ENCODE measurements at places on chromosomes 3 and 15.
A peak's percentile ranks its signal among the peaks of the same experiment; 100 is the strongest.

GRCh38 chr3:8767667-8768363 lies 1.6 kb downstream of the OXTR start:
- DNase-seq = no peak

GRCh38 chr3:112351036-112351435 lies 18.1 kb downstream of the CD200 start:
- DNase-seq = no peak

- no peak for DNase-seq
These were observed 68.9 kb upstream of the PPP2R3A start for GRCh38 chr3:135896613-135897012.

- DNase-seq = no peak
These were observed 77.5 kb downstream of the FBLN2 start for GRCh38 chr3:13626396-13626795.

DNA sequence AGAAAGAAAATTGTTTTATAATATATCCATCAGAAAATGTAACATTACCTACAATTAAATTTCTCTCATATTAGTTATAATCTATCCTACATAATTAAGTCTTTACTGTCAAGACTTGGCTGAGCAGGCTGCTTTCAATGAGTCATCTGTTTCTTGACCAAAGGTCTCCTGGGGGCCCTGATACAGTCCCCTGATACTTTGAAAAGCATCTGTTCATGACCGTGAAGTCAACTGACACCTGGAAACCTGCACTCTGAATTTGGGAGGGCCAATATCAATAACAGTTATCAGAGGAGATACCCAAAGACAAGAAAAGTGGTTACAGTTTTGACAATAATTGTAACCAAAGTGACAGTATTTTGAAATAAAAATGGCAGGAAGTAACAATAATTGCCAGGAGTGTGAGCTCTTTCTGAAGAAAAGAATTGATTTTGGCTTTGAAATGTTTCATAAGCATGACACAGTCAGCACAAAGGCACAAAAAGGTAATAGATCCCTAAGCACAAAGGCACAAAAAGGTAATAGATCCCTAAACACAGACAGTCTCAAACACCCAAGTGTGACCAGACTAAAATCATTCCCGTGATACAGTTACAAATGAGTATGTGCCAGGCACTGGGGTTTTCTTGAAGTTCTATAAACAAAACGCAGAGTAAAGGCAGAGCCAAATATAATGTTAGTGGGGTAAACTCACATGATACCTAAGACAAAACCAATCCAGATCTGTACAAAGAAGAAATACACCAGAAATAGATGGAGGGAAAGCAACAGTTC lies 260.7 kb downstream of the PLOD2 start:
- no peak for DNase-seq

- no peak for DNase-seq
These were observed 115.8 kb upstream of the ARHGEF3 start for GRCh38 chr3:56917361-56918110.

GRCh38 chr3:23488618-23489017 lies 285.5 kb downstream of the UBE2E2 start:
- no peak for DNase-seq

DNA sequence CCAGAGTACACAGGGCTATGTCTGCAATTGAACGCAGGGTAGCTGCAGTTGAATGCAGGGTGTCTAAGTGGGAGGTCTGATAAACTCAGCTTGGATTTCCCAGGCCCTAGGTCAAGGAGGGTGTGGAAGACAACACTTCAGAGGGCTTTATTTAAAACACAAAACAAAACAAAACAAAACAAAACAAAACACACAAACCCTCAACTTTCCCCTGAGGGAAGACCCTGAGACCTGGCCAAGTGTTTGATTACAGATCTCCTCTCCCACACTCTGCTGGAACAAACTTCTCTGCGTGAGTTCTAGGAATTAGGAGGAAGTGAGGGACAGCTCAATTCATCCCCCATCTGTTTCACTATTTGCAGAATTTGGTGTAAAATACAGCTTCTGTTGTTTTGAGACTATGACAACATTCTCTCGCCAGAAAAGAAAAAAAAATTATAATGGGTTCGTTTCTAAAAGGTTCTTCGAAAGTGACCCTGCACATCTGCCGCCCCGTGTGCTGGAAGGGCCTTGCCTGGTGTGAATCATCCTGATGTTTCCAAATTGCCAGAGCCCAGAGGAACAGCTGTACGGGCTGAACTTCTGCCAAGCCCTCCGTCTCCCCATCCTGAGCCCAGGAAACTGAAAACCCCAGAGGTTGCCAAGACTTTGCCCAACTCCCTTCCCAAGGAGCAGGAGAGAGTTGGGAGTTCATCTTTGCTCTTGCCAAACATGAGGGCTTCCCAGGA lies 73.3 kb upstream of the RAD18 start:
- DNase-seq = no peak

DNA sequence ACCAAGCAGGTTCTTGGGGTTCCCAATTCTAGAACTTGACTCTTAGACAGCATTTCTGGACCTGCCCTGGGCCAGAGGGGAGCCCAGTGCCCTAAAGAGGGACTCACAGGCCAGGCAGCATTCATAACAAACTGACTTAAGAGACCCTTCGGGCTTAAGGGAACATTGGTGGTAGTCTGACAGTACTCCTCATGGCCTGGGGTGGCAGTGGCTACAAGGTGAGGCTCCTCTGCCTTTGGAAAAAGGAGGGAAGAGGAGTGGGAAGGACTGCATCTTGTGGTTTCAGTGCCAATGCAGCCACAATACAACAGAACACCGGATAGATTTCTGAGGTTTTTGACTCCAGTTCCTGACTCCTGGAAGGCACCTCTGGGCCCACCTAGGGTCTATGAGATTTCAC lies 172.2 kb upstream of the STRIT1 start:
- DNase-seq = no peak

DNA sequence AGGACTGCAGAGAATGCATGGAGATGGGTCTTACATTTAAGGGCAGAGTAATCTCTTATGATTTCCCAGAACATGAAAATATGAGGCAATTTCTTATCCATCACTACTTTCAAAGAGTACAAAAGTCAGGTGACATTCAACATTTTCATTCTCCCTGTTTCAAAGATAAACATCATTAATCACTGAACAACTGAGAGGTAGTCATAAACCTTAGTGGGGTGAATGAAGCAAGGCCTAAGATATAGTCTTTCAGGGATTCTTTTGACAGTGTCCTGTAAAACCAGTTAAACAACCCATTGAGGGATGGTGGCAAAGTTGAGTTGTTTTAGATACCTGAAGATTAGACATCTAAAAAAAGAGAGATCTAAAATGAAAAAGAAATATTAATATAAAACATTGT lies 271.6 kb upstream of the CBLB start:
- DNase-seq = no peak

- DNase-seq = no peak
These were observed 60.7 kb upstream of the HEG1 start for GRCh38 chr3:125116311-125117080.

DNA sequence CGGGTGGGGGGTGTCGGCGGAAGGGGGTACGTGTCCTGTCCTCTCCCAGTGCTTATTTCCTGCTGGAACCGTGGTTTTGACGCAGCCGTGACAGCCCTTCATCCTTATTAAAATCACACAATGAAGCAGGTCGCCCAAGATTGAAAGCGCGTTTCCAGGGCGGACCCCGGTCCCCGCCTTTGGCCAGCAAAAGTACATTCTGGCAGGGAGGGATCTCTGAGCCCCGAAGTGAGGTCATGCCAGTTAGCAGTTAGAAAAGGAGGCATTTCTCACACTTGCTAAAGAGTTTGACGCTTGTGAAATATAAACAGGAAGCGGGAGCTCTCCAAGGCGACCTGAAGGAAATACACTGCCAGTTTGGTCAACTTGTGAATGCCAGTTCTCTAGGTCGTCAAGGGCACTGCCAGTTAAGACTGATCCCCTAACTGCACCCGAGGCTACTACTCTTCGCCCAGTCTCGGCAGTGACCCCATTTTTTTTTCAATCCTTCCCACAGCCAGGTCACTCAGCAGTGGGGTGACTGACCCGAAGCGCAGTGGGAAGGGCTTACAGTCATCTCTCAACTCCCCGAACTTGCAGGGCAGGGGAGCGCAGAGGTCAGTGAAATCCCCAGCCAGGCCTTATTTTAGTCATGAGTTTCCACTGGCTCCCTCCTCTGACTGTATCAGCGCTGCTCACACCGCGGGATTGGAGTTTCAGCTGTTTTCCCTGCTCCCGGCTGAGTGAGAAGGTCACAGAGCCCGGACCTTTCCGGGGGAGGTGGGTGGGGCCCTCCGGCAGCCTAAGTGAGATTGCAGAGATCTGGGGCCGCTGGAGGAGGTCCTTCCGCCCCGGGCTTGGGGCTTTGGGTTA lies 2.0 kb upstream of the BHLHE40 start:
- peak; percentile 34 for DNase-seq

- DNase-seq = no peak
These were observed 224.7 kb upstream of the SATB1 start for GRCh38 chr3:18649666-18650363.

GRCh38 chr3:122755491-122755890 lies 38.1 kb downstream of the HSPBAP1 start:
- DNase-seq = no peak

- no peak for DNase-seq
These were observed 141.8 kb upstream of the BNIP2 start for GRCh38 chr15:59830873-59831272.

DNA sequence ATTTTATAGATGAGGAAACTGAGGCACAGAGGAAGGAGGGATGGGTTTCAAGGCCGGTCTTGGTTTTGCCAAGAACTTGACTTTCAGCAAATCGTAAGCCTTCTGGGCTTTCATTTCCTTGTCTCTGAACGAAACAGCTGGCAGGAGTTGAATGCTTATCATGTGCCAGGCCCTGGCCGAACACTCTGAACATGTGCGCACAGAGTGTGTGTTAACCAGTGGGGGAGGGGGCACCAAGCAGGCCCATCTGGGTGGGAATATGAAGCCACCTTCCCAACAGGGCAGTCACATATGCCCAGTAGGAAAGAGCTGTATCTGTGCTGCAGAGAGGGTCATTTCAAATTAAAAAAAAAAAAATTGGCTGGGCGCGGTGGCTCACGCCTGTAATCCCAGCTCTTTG lies 29.3 kb downstream of the ZNF710 start:
- DNase-seq = no peak

DNA sequence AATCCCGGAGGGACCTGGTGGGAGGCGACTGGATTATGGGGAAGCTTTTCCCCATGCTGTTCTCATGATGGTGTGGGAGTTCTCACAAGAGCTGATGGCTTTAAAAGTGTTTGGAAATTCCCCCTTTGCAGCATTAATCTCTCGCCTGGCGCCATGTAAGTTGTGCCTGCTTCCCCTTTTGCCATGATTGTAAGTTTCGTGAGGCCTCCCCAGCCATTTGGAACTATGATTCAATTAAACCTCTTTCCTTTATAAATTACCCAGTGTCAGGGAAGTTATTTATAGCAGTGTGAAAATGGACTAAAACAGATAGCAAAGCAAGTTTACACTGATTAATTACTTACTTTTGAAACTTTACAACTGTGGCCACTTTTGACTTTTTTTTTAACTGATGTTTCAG lies 10.6 kb upstream of the U2SURP start:
- DNase-seq = no peak

GRCh38 chr3:24837601-24838000 lies 343.0 kb upstream of the THRB start:
- no peak for DNase-seq

GRCh38 chr15:55915221-55915620 lies 78.2 kb downstream of the NEDD4 start:
- DNase-seq = no peak

- DNase-seq = no peak
These were observed 363.8 kb upstream of the NAALADL2 start for GRCh38 chr3:174495311-174495710.

DNA sequence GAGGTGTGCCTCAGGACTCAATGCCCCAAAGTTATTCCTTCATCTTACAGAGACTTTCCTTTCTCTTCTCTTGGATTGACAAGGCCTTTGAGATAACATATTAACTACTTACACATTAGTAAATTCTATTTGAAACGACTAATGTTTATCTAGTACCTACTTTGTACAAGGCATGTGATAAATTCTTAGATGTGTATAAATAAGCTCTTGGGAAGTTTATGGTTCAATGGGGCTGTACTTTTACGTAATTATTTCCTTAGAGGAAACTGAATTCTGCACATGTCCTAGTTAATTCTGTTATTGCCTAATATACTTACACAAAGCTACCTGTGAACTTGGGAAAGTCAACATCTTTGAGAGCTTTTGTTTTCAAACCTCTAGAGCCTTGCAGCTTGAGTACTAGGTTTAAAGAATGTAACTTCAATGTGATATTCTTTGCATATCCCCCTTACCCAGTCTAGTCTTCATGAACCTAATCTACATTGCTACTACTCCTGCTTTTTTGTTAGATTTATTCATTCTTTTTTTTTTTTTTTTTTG lies 58.5 kb upstream of the RAP2B start:
- DNase-seq = no peak

DNA sequence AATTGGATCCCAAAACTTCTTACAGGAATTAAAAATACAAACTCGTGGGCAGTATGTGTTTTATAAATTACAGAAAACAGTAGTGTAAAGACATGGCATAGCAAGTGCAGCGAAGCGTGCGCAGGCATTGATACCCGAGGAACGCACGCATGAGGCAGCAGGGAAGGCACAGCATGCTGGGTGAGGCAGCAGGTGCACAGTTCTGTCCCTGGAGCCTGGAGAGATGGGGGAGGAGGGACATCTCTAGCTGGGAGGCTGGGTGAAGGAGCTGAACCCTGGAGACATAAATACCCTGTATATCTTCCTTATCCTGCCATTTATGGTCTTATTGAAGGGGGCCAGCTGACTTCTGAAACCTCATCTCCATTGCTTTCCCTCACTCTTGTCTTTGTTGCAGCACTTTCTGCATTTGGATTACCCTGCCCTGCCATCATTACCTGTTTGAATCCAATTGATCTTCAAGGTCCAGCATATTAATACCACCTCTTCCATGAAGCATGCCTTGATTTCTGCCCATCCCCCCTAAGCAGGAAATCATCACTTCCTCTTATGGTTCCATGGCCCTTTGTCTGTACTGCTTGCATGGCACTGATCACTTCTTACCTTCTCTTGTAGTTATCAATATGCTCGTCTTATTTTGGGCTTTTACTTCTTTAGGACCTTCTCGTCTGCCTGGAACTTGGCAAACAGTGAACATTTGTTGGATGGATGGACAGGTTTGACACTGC lies 20.5 kb downstream of the LPP start:
- DNase-seq = no peak

- DNase-seq = no peak
These were observed 41.2 kb downstream of the TIMP4 start for GRCh38 chr3:12117473-12117872.

GRCh38 chr3:58092521-58092920 lies 84.3 kb downstream of the FLNB start:
- DNase-seq = no peak

DNA sequence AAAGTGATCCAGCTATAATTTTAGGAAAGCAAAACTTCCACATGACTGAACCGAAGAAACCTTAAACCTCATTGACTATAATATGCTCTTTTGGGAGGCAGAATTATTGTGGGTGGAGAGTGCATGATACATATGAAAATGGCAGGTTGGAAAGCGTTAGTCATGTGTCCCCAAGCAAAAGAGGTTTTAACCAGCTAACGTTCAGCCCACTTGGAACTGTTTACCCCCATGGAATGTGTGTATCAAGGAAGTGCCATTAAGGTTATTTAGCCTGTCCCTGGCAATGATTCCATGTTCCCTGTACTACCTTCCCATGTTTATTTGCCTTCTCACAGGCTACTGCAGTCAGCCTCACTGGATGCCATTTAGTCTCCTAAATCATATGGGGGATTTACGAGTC lies 44.1 kb upstream of the LRRC58 start:
- no peak for DNase-seq

Data from T-helper 1 cell (primary cell).